ENCODE measurements at places on chromosomes 7 and 10.

DNA sequence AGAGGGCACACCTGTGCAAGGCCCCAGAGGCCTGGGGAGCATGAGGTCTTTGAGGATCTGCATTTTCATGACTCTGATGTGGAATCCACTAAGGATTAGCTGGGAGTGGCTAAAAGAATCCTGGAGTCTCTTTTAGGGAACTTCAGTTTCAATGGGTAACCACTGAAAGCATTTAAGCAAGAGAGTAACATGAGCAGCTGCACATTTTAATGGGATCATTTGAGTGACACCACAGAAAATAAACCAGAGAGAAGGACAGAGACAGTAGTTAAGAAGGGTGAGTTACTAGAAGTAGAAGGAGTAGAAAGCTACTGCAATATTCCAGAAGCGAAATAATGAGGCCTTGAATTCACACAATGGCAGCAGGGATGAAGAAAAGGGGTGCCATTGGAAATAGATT lies 5.2 kb downstream of the GOT1 start:
- H3K27ac ChIP-seq: no peak overlapping the region
- no peak for DNase-seq
- H3K36me3 ChIP-seq: peaks cover 15% of the 10 kb centered on the region
- no peaks in the 10 kb centered on the region for H3K27me3 ChIP-seq
- H3K4me3 ChIP-seq: no peak overlapping the region
- peaks cover 19% of the 10 kb centered on the region for H3K4me1 ChIP-seq

DNA sequence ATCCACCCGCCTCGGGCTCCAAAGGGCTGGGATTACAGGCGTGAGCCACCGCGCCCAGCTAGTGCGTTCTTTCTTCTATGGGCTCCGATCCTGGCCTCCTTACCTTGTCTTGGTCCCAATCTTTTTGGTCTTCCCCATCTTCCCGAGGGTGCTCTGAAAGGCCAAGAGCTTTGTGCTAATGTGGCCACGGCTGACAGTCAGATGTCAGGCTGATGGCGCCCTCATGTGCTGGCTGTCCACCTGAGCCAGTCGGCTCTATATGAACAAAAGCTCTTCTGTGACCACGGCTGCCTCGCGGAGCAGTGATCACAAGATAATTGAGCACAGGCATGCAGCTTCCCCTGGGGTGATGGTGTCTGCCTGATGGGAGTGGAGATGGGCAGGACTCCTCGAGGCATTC lies 11.0 kb upstream of the AHCYL2 start:
- peaks cover 4% of the 10 kb centered on the region for H3K27me3 ChIP-seq
- no peak for DNase-seq
- H3K36me3 ChIP-seq: no peaks in the 10 kb centered on the region
- no peak overlapping the region for H3K27ac ChIP-seq
- H3K4me1 ChIP-seq: peaks cover 1% of the 10 kb centered on the region

- H3K27ac ChIP-seq: peak overlapping the region; percentile 72
- peaks cover 10% of the 10 kb centered on the region for H3K4me1 ChIP-seq
- no peaks in the 10 kb centered on the region for H3K27me3 ChIP-seq
- peaks cover 85% of the 10 kb centered on the region for H3K36me3 ChIP-seq
- no peak for DNase-seq
Measured at GRCh38 chr10:38025283-38025682, 14.8 kb downstream of the ZNF33A start.

- H3K36me3 ChIP-seq: peaks cover 8% of the 10 kb centered on the region
- no peaks in the 10 kb centered on the region for H3K27me3 ChIP-seq
- no peak overlapping the region for H3K27ac ChIP-seq
- H3K4me1 ChIP-seq: no peaks in the 10 kb centered on the region
Measured at GRCh38 chr7:96203786-96204185, 118.1 kb downstream of the SLC25A13 start.

DNA sequence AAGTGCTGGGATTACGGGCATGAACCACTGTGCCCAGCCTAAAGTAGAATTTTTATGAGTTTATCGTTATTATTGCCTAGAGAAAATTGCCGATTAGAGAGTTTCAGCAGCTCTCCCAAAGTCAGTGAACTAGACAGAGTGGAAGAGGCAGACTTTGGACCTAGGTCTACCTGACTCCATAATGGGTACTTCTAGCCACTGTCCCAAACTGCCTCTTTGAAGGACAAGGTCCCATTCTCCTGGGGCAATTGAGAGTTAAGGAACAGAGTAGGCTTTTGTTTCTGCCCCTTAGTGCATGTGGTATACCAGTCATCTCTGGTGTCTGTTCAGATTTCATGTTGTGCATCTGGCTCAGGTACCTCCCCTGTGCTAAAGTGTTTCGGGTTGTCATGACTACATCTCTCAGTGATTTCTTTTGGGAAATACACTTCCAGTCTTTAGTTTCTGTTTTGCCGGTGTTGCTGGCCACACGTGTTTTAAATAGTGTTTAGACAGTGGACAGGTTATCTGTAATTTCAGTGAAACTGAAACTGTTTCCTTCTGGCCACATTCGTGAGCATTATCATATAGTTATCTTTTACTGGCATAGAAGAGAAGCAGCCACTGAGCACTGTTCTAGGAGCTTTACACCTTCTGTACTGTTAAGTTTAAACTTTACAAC lies 4.7 kb downstream of the TMEM236 start:
- peaks cover 6% of the 10 kb centered on the region for H3K4me1 ChIP-seq
- H3K27me3 ChIP-seq: no peaks in the 10 kb centered on the region
- H3K27ac ChIP-seq: no peak overlapping the region

DNA sequence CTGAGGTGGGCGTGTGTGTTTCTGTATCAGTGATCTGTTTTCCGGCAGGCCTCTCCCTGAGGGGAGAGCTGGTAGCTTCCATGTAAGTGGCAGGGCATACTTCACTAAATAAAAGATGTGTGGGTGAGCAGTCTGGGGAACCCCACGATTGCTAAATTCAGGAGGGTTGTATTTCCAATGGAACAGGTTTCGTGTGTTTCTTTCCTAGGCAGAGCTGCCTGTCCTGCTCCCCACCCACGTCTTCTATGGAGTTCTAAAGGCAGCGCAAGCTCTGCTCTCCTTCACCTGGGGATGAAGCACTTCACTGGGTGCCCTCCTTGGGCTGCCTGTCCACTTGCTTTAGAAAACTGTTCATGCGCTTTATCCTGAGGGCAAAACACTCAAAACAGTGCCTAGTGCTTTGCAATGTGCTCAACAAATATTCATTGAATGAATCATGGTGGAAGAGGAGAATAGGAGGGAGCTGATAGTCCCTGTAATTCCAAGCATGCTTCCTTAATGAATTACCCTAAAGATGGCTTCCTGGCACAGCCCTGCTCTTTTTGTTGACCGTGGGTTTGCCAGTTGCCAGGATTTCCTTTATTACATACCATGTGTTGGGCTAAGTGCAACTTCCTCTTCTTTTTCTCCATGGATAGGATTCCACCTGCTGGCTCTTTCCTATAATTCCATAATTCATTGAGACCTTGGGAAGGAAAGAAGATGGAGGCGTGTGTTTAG lies 50.6 kb upstream of the SRPK2 start:
- H3K4me3 ChIP-seq: no peak overlapping the region
- H3K27me3 ChIP-seq: no peaks in the 10 kb centered on the region
- no peaks in the 10 kb centered on the region for H3K36me3 ChIP-seq
- peaks cover 4% of the 10 kb centered on the region for H3K4me1 ChIP-seq
- no peak for DNase-seq

DNA sequence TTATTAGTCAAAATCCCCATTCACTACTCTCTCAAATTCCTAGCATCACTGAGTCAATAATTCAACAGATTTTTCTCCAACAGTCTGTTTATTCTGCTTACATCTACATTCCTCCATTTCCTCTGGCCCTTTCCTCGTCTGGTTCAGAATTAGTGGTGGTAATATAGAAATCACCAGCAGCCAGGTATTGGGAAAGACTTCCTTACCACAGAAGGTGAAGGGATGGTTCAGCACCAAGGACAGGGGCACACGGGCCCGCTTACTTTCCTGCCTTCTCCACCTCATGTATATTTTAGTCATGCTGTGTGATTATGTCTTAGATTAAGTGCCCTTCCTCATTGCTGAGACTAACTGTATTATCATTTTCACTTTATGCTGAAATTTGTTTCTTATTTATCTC lies 70.4 kb upstream of the APBB1IP start:
- no peak overlapping the region for H3K4me3 ChIP-seq
- no peaks in the 10 kb centered on the region for H3K36me3 ChIP-seq
- DNase-seq: peak; percentile 1
- no peaks in the 10 kb centered on the region for H3K27me3 ChIP-seq

- H3K27ac ChIP-seq: no peak overlapping the region
- DNase-seq: no peak
- H3K4me3 ChIP-seq: no peak overlapping the region
- H3K36me3 ChIP-seq: no peaks in the 10 kb centered on the region
- H3K27me3 ChIP-seq: no peaks in the 10 kb centered on the region
- no peaks in the 10 kb centered on the region for H3K4me1 ChIP-seq
Measured at GRCh38 chr7:70132852-70133690, 534.8 kb downstream of the AUTS2 start.

- DNase-seq: no peak
- H3K4me3 ChIP-seq: no peak overlapping the region
- no peak overlapping the region for H3K27ac ChIP-seq
Measured at GRCh38 chr10:14757394-14757793, 17.3 kb downstream of the FAM107B start.

DNA sequence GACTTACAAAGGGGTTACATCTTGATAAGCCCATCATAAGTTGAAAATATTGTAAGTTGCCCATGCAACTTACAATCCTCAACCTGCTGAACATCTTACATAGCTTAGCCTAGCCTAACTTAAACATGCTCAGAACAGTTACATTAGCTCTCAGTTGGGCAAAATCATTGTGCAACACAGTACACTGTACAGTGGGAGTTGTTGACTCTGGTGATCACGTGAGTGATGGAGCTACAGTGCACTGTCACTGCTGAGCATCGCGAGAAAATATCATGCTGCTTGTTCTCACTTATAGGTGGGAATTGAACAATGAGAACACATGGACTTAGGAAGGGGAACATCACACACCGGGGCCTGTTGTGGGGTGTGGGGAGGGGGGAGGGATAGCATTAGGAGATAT lies 214.9 kb upstream of the ZMIZ1 start:
- no peaks in the 10 kb centered on the region for H3K36me3 ChIP-seq
- no peaks in the 10 kb centered on the region for H3K4me1 ChIP-seq
- no peak overlapping the region for H3K4me3 ChIP-seq
- peak overlapping the region; percentile 43 for H3K27ac ChIP-seq
- no peak for DNase-seq
- H3K27me3 ChIP-seq: no peaks in the 10 kb centered on the region

- DNase-seq: no peak
- H3K27ac ChIP-seq: no peak overlapping the region
- peaks cover 23% of the 10 kb centered on the region for H3K27me3 ChIP-seq
- no peak overlapping the region for H3K4me3 ChIP-seq
- no peaks in the 10 kb centered on the region for H3K36me3 ChIP-seq
Measured at GRCh38 chr7:17466216-17466615, 167.8 kb downstream of the AHR start.

DNA sequence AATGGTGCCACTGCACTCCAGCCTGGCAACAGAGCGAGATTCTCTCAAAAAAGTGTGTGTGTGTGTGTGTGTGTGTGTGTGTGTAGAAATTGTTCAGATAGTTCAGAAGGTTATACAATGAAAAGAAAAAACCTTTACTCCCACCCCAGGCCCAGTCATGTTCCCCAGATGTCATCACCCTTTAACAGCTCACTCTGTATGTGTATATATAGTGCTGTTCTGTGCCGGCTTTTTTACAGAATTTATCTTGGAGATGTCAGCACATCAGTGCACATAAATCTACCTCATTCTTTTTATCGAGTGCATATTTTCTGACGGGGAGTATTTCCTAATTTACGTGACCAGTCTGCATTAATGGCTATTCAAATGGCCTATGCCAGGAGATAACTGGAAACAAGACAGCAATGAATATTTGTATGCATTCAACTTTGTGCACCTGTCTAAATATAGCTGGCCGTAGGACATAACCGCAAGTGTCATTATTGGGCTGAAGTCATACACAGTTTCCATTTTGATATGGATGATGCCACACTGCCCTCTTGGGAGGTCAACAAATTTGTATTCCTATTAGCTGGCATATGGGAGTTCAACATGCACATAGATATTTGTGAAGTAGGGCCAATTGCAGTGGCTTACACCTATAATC lies 11.7 kb downstream of the NIPSNAP2 start:
- no peak for DNase-seq
- H3K36me3 ChIP-seq: peaks cover 4% of the 10 kb centered on the region
- no peaks in the 10 kb centered on the region for H3K27me3 ChIP-seq
- H3K27ac ChIP-seq: no peak overlapping the region
- no peak overlapping the region for H3K4me3 ChIP-seq

DNA sequence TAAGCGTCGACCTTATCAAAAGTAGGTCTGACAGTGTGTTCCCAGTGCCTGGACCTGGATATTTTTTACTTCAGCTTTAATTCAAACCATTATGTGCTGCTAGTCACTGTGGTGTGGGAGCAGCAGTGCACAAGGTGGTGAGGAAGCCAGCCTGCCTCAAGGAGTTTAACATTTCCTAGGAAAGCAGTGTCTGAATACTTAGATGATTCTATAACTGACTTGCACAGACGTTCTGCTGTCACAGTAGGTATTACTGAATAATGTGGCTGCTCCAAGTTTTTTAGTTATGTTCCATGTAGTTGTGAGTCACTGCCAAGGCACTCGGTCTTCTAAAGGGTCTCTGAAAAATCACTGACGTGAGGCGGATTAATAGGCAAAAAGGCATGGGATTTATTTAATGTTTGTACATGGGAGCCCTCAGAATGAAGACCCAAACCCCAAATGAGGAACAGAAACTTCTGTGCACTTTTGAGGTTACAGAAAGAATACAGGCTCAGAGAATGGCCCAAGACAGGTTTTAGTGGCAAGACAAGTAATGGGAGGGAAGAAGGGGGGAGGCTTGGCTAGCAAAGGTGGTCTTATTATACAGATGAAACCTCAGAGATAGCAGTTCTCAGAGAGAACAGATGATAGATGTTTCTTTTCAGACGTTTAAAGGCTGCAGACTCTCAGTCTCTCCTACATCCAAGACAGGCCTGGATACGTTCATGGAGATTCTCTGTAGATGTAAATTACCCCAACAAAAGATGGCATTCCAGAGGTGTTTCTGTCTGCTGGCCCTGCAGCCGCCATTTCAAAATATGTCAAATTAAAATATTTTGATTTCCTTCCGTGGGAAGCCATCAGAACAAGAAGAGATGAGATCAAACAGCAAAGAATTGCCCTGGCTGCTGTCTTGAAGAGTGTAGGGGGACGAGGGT lies 209.3 kb downstream of the SDK1 start:
- H3K27ac ChIP-seq: no peak overlapping the region
- H3K27me3 ChIP-seq: no peaks in the 10 kb centered on the region
- no peak for DNase-seq
- H3K4me3 ChIP-seq: no peak overlapping the region
- H3K36me3 ChIP-seq: peaks cover 2% of the 10 kb centered on the region
- H3K4me1 ChIP-seq: no peaks in the 10 kb centered on the region
